ENCODE measurements at places on chromosomes 1 and 21. TPM values are rescaled to one million over a fixed set of nuclear protein-coding genes. Genes with fewer than 3 reads are reported as not detected.

Gene PACC1
- 9.2 TPM for total RNA-seq

Gene AJAP1
- total RNA-seq: not detected

Gene DPT
- not detected for total RNA-seq

Gene LRRC8B
- total RNA-seq: 41.5 TPM

Gene CD53
- 238 TPM for total RNA-seq

Gene C1orf174
- total RNA-seq: 39.8 TPM

Gene RGS7
- not detected for total RNA-seq

Gene VWA5B1
- not detected for total RNA-seq

Gene CELA3A
- total RNA-seq: not detected

Gene PAPPA2
- total RNA-seq: 0.27 TPM

Gene OR14A2
- total RNA-seq: not detected

Gene ADORA1
- not detected for total RNA-seq

Gene LUZP1
- total RNA-seq: 13.6 TPM

Gene CBR1
- total RNA-seq: 48.6 TPM

Gene KRTAP10-1
- total RNA-seq: not detected

Gene RASAL2
- total RNA-seq: not detected

Gene PSMG1
- total RNA-seq: 109 TPM

Gene KIAA0319L
- total RNA-seq: 28.1 TPM

Gene ZNF683
- not detected for total RNA-seq

Gene C1orf185
- total RNA-seq: not detected

Gene BTG3
- total RNA-seq: 35.6 TPM

Gene CASP9
- total RNA-seq: 7.6 TPM

Gene CNTN2
- not detected for total RNA-seq

Gene OR2L5
- total RNA-seq: not detected

Gene INSRR
- 0.18 TPM for total RNA-seq

Gene ARHGAP29
- total RNA-seq: 0.21 TPM

Gene IL20
- not detected for total RNA-seq

Gene LINGO4
- total RNA-seq: 0.09 TPM

Gene USP1
- 73.4 TPM for total RNA-seq

Gene SH2D5
- total RNA-seq: 0.51 TPM

Gene MPL
- not detected for total RNA-seq

Gene CFHR1
- total RNA-seq: not detected

Gene CYP4B1
- not detected for total RNA-seq

Gene CDCA8
- 61.2 TPM for total RNA-seq

Gene TNFSF4
- total RNA-seq: 0.33 TPM

Gene NBL1
- 10.7 TPM for total RNA-seq

Gene ZNF648
- not detected for total RNA-seq

Gene LORICRIN
- not detected for total RNA-seq

Gene FAM72B
- total RNA-seq: 37.1 TPM

Gene OR2T2
- not detected for total RNA-seq

Gene NPHS2
- not detected for total RNA-seq

Gene CFHR2
- not detected for total RNA-seq

Gene ZNF436
- 6.1 TPM for total RNA-seq

Gene UCK2
- 81.5 TPM for total RNA-seq

Gene CCDC27
- total RNA-seq: not detected

Gene IBA57
- 8.3 TPM for total RNA-seq

Gene CADM3
- not detected for total RNA-seq

Gene HSF2BP
- total RNA-seq: 1.6 TPM
